Colonic mucosa (tissue), 4 donors: ENCODE measurements at places on chromosomes 1 and 21.
A peak's percentile ranks its signal among the peaks of the same experiment; 100 is the strongest.

DNA sequence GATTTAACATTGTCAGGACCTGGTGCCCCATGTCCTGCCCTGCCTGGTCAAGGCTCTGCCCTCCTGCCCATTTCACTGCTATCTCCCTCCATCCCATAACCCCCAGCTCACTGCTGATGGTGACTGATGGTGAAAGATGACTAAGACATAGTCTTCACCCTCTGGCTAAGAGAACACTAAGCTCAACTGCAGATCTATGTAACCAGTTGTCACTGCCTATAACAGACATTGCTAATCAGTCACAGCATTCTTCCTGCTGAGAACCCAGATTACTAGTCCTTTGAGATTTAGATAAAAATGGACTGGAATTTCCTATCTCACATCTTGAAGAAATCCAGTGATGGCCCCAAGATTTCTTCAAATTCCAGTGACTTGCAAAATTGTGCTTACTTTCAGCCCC lies 8.0 kb upstream of the ZNF362 start:
- no peak for DNase-seq

DNA sequence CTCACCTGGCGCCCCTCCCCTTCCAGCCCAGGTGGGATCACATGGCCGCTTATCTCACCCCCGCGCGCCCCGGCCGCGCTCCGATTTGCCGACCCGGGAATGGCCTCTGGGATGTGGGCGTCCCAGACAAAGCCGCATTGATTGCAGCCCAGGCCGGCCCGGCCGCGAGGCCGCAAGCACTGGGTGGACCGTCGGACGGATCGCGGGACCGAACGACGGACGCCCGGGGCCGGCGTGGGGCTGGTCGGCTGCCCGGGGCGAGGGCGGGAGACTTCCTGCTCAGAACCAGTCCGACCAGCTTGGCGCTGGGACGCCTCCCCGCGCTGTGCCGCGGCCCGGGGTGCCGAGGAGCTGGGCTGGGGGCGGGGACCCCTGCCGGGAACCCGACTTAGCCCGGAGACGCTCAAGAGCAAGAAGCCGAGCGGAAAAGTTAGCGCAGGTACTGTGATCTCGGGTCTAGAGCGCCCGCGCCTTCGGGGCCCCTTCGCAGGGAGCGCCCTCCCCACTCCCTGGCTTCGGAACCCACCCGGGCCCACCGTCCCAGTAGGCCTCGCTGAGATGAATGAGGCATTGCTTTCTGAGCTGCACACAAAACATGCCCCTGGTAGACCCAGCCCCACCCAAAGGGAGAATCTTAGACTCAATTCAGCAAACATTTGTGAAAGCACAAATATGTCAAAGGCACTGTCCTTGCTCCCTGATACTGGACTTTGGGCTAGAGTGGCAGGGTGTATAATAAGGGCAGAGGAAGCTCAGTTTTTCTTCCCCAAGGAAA lies 415 bp upstream of the LAD1 start:
- DNase-seq = peak; percentile 78

DNA sequence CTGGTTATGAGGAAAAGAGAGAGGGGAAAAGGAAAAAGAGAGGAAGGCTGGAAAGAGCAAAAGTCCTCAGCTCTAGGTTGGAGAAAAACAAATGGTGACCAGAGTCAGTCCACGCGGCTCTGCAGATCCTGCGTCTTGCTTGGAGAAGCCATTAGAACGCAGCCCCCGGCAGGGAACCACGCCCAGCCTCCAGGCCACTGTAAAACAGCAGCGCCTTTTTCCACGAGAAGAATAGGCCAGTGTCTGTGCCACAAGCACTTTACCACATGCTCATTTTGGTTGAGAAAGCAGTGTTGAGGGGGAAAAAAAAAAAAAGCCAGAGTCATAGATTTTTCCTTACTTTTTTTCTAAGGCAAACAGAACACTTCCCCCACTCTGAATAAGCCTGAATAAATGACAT lies 846.9 kb upstream of the ADAMTS5 start:
- DNase-seq = peak; percentile 22

GRCh38 chr1:3698660-3699408 lies 46.5 kb downstream of the TP73 start:
- DNase-seq = no peak

DNA sequence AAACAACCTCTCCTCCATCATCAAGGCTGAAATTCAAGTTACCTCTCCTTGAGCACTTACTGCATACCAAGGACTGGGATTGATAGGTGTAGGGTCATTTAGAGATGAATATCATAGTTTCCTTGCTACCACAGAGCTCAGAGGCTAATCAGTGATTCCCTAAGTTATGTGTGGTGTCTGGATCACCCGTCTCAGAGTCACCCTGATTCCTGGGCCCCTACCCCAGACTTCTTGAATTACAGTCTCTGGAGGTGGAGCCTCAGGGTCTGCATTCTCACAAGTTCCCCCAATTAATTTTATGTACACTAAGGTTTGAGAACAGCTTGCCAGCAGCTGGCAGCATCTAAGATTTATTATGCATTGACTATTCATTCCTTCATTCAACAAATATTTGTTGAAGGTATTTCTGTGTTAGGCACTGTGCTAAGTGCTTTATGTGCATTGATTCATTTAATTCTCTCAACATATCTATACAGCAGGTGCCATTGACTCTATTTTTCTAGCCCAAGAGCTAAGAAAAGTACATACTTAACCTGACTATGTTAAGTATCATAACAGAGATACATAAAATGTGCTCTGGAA lies 182.9 kb upstream of the FGGY start:
- DNase-seq = no peak

DNA sequence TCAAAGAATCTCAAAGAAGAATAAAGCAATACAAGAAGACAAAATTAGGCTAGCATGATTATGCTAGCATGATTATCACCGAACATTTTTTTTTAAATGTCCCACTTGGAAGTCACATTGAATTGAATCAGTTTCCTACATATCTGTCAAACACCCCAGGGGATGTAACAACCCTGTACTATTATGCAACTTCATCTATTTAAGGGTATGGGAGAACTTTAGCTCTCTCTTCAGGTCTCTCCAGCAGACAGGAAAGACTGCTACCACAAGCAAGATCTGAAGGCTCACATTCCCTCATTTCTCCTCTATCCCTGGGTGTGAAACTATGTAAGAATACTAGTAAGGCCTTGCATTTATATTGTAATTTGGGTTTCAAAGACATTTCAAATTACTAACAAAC lies 52.8 kb downstream of the EDEM3 start:
- no peak for DNase-seq
